ENCODE measurements at places on chromosomes 3 and 15.
A peak's percentile ranks its signal among the peaks of the same experiment; 100 is the strongest.

- DNase-seq = no peak
Measured at GRCh38 chr15:52617026-52617425, 48.2 kb upstream of the ARPP19 start.

GRCh38 chr15:74780523-74781430 lies 1.1 kb upstream of the CSK start:
- DNase-seq = no peak

- DNase-seq = no peak
Measured at GRCh38 chr3:188179006-188179966, 25.3 kb downstream of the LPP start.

GRCh38 chr15:92393980-92394308 lies 263 bp downstream of the ST8SIA2 start:
- no peak for DNase-seq

- DNase-seq = no peak
Measured at GRCh38 chr3:69568458-69568857, 170.8 kb upstream of the MITF start.

- no peak for DNase-seq
Measured at GRCh38 chr15:37771465-37771864, 163.0 kb upstream of the TMCO5A start.

GRCh38 chr3:159825216-159825854 lies 163.3 kb upstream of the IL12A start:
- DNase-seq = no peak

- DNase-seq = no peak
Measured at GRCh38 chr3:176041812-176042211, 1155.5 kb downstream of the TBL1XR1 start.

DNA sequence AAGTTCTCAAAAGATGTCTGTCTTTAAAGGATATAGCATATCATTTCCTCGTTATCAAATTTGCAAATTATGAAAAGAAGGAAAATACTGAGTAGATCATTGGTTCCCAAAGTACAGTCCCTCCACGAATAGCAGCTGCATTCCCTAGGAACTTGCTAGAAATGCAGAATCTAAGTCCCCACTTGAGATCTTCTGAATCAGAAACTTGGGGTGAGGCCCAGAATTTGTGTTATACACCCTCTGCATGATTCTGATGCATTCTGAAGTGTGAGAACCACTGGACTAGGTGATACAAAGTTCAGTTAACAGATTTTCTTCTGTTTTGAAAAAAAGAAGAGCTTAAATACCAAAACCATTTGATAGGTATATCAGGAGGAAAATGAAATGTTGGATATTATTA lies 77.1 kb downstream of the SLC25A26 start:
- DNase-seq = no peak

GRCh38 chr3:113533534-113533892 lies 1.2 kb downstream of the SIDT1 start:
- DNase-seq = peak; percentile 37

- no peak for DNase-seq
Measured at GRCh38 chr3:11757929-11758328, 88.8 kb downstream of the TAMM41 start.

All from activated T-helper 1 cell treated with anti-CD3 and anti-CD28 coated beads, Interleukin-12 subunit alpha, Interleukin-12 subunit beta, Interleukin-2, Interleukin-4 antibody, amounts not matched to agents 30 ng/mL and 10 ng/mL and 1 ng/mL, durations not matched to agents 14 hours and 24 hours and 36 hours (primary cell).